ENCODE measurements at places on chromosomes 11 and 22.

DNA sequence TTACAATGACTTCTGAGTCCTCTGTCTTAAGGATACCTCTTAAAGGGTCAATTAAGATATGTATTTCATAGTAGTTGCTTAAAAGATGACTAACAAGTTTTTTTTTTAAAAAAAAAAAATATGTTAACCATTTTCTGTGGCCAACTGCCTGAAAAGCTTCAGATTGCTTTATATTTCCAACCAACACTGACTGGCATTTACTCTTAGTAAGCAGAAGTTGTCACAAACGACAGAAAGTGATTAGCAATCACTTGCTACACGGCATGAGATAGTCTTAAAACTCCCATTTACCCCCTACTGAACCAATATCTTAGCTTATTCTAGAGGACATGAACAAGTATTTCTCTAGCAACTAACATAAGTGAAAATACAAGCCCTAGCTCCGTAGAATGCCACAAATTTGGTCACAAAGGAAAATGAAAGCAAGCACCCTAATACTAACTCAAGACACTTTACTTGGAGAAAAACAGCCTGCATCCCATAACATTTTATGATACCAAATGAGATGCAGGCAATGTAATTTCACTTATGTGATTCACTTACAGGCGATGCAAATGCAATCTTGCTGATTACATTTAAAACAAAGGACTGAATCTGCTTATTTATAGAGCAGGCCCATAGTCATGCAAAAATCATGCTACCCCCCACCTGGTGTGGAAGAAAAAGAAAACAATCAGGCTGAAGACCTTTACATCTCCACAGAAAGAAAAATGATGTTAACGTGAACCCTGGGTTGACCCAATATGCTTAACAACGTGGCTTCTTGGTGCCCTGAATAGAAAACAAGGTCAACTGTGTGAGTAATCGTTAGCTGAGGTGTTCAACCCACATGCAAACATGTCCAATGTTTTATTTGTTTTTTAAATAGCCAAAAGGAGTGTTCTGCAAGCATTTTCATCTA, 25.7 kb downstream of the MPPED2 start:
- no peak for DNase-seq

DNA sequence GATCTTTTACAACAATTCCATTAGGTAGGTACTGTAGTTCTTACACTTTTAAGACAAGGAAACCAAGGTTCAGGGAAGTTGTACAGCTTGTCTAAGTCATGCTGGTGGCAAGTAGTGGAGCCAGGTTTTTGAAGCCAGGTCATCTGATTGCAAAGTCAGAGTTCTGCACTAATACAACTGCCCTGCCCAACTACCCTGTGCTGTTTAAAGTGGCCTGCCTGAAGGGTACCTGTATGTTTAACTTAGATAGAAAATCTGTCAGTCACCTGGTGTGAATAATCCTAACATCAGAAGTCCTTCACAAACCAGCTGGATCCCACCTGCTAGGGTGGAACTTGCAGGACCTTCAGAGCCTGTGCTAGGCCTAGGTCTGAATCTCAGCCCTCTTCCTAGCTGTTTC, 44.2 kb downstream of the ARFGAP2 start:
- DNase-seq: no peak

GRCh38 chr22:26892166-26893041, 235.0 kb downstream of the MIAT start:
- no peak for DNase-seq

DNA sequence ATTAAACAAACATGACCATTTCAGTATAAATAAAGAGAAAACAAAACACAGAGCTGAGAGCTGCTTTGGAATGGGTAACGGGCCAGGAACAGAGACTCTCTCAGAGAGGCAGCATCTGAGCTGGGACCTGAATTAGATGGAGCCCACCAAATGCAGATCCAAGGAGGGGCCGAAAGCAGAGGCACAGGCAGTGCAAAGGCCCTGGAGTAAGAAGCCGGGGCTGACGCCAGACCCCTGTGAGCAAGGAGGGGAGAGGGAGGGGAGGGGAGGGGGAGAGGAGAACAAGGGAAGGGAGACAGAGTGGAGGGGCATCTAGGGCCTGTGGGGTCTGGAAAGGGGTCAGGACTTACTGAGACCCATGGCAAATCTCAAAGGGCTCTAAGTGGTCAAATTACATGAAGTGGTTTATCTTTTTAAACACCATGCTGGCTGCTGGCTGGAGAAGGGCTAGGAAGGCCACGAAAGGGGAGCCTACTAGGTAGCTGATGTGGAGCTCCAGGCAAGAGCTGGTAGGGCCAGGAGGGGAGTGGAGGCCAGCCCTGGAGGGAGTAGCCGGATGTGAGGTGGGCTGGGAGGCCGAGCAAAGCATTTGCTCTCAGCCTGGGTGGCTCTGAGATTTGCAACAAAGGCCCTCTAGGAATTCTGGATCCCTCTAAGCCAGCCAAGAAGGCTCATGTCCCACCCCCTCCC, 3.2 kb downstream of the OSBPL5 start:
- no peak for DNase-seq
